Activated T-helper 17 cell treated with anti-CD3 and anti-CD28 coated beads, Interleukin-2, amount 50 U/mL, for 72 hours (primary cell): ENCODE measurements at places on chromosomes 7 and 10. TPM values are rescaled to one million over a fixed set of nuclear protein-coding genes. Genes with fewer than 3 reads are reported as not detected.

GRCh38 chr10:31618541-31619291, 299.7 kb downstream of the ZEB1 start:
- no peak for ATAC-seq

DNA sequence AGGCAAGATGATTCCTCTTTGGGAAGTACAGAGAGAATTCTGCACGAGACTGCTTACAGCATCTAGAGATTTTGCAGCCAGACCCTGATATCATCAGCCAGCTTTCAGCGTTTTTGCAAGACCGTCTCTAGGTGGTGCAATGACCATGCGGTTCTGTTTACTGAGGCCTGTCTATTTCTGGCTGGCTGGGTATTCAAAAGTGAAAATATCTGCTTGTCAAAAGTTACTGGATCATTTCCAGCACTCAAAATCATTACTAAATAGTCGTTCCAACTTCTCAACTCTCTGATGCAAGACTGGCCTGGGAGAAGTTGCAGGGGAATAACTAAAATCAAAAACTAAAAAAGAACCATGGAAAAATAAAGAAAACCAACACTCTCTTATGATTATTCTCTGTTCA, 240.1 kb downstream of the ELMO1 start:
- no peak for ATAC-seq

DNA sequence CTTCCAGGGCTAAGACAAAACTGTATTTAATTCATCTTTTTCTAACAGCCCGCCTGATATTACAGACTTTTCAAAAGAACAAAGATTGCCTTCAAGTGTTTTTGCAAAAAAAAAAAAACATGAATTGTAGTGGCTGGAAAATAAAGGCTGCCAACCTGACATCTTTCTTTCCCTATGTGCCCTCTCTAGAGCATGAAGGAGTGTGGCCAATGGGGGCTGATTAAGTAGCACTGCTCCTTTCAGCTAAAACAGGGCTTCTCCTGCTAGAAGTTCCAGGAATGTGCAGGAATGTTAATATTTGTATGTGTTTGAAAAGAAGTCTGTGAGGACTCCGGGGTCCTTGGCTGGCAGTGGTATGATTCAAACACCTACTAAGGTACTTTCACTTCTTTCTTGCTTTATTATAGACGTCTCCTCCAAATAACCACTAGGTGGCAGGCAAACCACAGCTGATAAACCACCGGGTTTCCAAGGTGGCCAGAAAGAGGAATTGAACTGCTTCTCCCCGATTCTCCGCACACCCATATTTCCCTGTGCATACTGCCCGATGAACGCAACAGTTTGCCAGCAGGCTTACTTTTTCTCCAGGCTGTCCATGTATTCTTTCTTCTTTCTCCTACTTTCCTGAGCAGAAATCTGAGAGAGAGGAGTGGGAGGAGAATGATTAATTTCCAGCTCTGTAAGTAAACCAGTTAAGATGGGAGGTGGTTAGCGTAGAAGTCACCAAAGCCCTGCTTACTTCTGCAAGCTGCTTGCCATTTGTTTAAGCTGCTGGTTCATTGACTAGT, 56.8 kb upstream of the DGKI start:
- peak; percentile 77 for ATAC-seq

DNA sequence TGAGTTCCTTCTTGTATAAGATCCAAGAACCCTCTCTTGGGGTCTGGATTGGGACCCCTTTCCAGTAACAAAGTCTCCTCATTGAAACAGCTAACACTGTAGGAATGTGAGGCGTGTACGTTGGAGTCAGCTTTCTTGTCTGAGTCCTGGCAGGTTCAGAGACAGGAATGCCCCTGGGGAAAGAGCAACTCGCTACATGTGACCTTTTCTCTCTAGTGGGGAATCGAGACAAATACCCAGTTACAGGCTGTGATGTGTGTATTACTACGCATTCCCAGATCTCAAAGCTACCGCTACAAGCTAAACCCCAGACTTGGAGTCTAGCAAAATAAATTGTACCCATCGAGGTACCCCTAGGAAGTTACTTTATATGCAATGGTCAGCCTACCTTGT, 85.6 kb upstream of the FRMD4A start:
- no peak for ATAC-seq

DNA sequence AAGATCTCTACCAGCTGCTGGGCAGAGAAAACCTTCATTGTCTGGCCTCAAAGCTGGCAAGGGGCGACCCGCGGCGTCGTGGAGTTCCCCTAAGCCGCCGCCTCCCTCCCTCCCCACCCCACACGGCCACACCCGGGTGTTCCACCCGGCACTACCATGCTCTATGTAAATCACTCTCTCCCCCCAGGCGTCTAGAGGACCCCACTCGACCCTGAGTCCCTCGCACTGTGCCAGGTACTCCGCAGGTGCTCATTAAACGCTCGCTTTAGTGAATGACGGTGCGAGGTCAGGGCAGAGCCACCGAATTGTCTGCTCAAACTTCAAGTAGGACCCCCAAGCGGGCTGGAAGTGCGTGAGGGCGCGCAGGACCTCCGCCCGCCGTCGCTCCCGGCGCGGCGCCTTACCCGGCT, 628 bp downstream of the PARP12 start:
- ATAC-seq: peak; percentile 5

PTER gene
- 29.2 TPM for total RNA-seq

ALOX5 gene
- 4.0 TPM for total RNA-seq

KLHL7 gene
- total RNA-seq: 15.0 TPM
